ENCODE measurements at places on chromosomes 5 and 9.

DNA sequence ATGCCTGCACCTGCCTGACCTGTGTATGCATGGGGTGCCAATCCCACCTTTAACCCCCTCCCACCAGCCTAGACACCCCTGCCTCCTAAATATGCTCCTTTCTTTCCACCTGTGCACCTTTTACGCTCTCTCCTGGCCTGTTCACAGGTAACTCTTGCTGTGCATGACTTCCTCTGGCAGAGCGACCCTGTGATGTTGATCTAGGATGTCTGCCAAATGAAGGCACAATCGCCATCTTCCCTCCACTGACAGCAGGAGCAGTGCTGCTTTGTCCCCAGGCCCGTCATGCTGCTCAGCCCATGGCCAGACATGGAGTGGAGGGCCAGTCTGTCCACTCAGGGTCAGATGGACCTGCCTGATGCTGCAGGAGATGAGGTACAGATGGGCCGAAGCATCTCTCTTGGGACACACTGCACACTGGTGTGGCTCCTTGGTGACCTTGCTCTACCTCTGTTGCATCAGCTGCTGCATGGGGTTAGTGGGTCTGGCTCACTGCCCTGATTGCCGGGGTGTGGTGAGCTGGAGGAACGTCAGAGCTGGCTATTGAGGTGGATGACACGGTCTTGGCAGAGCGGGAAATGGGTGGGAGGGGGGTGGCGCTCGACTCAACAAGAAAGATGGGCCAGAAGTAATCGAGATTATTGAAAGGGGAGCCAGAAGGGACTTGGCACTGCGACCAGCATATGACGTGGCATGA, 101.7 kb upstream of the PITX1 start:
- DNase-seq, result peak; percentile 80

DNA sequence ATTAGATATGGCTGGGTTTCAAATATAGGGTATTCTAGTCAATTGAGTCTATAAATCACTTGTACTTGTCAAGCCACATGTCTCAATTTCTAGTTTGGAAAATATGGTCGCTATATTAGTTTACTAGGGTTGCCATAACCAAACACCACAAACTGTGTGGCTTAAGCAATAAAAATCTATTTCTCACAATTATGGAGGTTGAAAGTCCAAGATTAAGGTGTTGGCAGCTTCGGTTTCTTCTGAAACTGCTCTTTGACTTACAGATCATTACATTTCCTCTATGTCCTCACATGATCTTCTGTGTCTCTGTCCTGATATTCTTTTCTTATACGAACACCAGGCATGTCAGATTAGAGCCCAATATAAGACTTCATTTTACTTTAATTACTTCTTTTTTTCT, 55.8 kb upstream of the BASP1 start:
- no peak for DNase-seq

DNA sequence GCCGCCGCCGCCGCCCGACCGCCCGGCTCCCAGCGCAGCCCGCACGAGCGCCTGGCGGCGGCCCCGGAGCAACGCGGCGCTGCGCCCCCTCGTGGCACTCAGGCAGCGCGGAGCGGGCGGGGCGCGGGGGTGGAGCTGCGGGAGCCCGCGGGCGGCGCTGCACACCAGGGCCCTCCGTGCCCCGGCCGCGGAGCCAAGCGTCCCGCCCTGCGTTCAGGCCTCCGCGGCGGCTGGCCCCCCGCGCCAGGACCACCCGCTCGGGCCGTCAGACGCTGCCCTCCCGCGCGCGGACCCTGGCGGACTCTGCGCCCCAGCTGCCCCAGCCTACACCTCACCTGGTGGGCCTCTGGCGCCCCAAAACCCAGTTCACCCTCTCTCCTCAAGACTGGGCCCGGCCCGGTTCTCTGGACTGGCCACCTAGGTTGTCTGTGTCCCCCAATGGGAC, at the start of gene RASGEF1C:
Gene RASGEF1C (minus strand): TSS at position 75 of the 445 bp plus-strand sequence. CDS start 71,159 bp downstream, outside the sequence.
- peak; percentile 76 for DNase-seq

DNA sequence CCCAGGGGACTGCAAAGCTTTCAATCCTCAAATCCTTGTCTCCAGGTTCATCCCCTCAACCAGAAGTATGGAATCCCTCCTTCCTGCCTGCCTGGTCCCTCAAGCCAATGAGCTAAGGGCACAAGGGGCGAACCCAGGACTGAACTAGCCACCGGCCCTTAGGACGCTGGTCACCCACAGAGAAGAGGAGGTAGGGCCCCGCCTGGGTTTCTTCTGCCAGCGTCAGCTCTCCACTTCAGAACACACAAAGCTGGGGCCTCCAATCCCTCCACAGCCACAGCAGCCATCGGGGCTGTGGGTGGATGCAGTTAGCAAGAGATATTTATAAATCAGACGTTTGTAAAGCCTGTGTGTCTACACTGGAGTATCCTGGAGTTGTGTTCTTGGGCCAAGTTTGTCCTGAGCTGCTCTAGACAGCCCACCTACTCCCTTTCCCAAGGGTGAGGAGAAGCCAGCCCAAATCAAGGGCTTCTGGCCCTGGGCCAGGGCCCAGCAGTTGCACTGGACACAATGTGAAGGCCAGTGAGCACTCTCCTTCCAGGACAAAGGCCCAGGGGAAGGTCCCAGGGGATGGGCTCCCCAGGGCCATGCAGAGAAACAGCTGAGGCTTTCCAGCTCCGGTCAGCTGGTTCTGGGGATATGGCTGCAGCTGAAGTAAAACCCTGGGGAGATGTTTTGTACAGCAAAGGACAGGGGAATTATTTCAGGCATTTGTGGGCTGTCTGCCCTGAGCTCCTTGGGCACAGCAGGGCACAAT, 18.9 kb downstream of the AMBP start:
- peak; percentile 32 for DNase-seq

Measured in cardiac muscle cell (in vitro differentiated cells and primary cell).